Activated T-helper 2 cell treated with anti-CD3 and anti-CD28 coated beads, Interferon-gamma antibody, Interleukin-2, Interleukin-4, amounts not matched to agents 10 μg/mL and 5 μg/mL and 100 μg/mL, durations not matched to agents 14 hours and 24 hours and 36 hours (primary cell): ENCODE measurements at places on chromosomes 2 and 18. TPM values are rescaled to one million over a fixed set of nuclear protein-coding genes. Genes with fewer than 3 reads are reported as not detected.

The SOCS6 gene
- total RNA-seq: 3.8 and 4.5 TPM in 2 replicates

GRCh38 chr2:240135706-240136012, 446 bp downstream of the COPS9 start:
- peak overlapping the region; percentile 82 for H3K27ac ChIP-seq
- no peaks in the 10 kb centered on the region for H3K27me3 ChIP-seq
- peaks cover 17% of the 10 kb centered on the region for H3K4me1 ChIP-seq
- DNase-seq: no peak
- H3K36me3 ChIP-seq: peaks cover 29% of the 10 kb centered on the region
- H3K4me3 ChIP-seq: peak overlapping the region; percentile 96

The BMP10 gene
- total RNA-seq: not detected in 2 replicates

GRCh38 chr2:163856941-163857340, 121.1 kb upstream of the FIGN start:
- no peaks in the 10 kb centered on the region for H3K4me1 ChIP-seq
- no peak for DNase-seq

GRCh38 chr2:2641541-2642410, 310.7 kb upstream of the MYT1L start:
- H3K27me3 ChIP-seq: no peaks in the 10 kb centered on the region
- no peaks in the 10 kb centered on the region for H3K36me3 ChIP-seq
- H3K4me1 ChIP-seq: peaks cover 9% of the 10 kb centered on the region
- DNase-seq: no peak
- no peak overlapping the region for H3K4me3 ChIP-seq
- no peak overlapping the region for H3K27ac ChIP-seq

- no peak for DNase-seq
- H3K4me1 ChIP-seq: peaks cover 9% of the 10 kb centered on the region
- H3K27ac ChIP-seq: no peak overlapping the region
- no peaks in the 10 kb centered on the region for H3K27me3 ChIP-seq
- no peaks in the 10 kb centered on the region for H3K36me3 ChIP-seq
- H3K4me3 ChIP-seq: no peak overlapping the region
Observed at GRCh38 chr2:217793566-217794132, 209.1 kb downstream of the TNS1 start.

DNA sequence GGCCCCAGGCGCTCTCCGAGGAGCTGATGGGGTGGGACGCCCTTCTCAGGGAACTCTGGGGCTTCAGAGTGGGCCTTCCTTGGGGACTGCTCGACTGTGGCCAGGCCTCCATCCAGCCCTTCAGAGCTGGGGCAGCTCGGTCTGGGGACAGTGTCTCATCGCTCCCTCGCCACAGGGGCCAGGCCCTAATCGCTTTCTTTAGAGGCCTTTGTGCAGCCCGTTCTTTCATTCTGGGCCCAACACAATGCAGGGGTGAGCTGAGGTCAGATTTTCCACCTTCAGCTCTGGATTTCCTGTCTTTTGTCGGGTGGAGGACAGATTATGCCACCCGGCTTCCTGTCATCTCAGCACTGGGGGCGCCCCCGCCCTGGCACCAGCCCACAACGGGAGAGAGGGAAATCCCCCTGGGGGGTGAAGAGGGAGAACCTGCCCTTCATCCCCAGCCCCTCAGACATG, 25.2 kb downstream of the MYCN start:
- no peaks in the 10 kb centered on the region for H3K36me3 ChIP-seq
- no peak for DNase-seq
- H3K4me1 ChIP-seq: peaks cover 26% of the 10 kb centered on the region
- H3K27me3 ChIP-seq: no peaks in the 10 kb centered on the region
- H3K27ac ChIP-seq: peak overlapping the region; percentile 34

The ALKAL2 gene
- 16.3 and 17.6 TPM in 2 replicates for total RNA-seq

- no peaks in the 10 kb centered on the region for H3K27me3 ChIP-seq
- no peak overlapping the region for H3K27ac ChIP-seq
- no peak for DNase-seq
- H3K36me3 ChIP-seq: no peaks in the 10 kb centered on the region
- no peak overlapping the region for H3K4me3 ChIP-seq
Observed at GRCh38 chr2:72431737-72432136, 284.1 kb upstream of the CYP26B1 start.

The GLB1L gene
- 4.2 and 4.4 TPM in 2 replicates for total RNA-seq

GRCh38 chr2:131035112-131035825, 58.0 kb downstream of the FAM168B start:
- H3K27me3 ChIP-seq: peaks cover 45% of the 10 kb centered on the region
- H3K4me3 ChIP-seq: no peak overlapping the region
- no peak for DNase-seq
- no peak overlapping the region for H3K27ac ChIP-seq
- no peaks in the 10 kb centered on the region for H3K36me3 ChIP-seq
- H3K4me1 ChIP-seq: no peaks in the 10 kb centered on the region
